Right kidney (tissue), 9 donors: ENCODE measurements at places on chromosomes 1 and 21.

- no peak for DNase-seq
These were observed 32.0 kb downstream of the DNAJC6 start for GRCh38 chr1:65341381-65341780.

- DNase-seq = peak; percentile 78
These were observed 776 bp downstream of the ITSN1 start for GRCh38 chr21:33642896-33643657.

- no peak for DNase-seq
These were observed 552 bp downstream of the UBR4 start for GRCh38 chr1:19209439-19209989.

- peak; percentile 15 for DNase-seq
These were observed 11.7 kb downstream of the C1orf216 start for GRCh38 chr1:35706846-35707600.

- no peak for DNase-seq
These were observed 27.1 kb upstream of the KCTD3 start for GRCh38 chr1:215539803-215540570.

- DNase-seq = no peak
These were observed 5.0 kb downstream of the TRIM62 start for GRCh38 chr1:33176887-33177286.

GRCh38 chr21:34092262-34092921 is 19.0 kb downstream of the MRPS6 start:
- peak; percentile 11 for DNase-seq

- DNase-seq = no peak
These were observed 9.1 kb upstream of the IER5 start for GRCh38 chr1:181079382-181079781.

GRCh38 chr1:20837554-20838192 is 50.6 kb upstream of the HP1BP3 start:
- DNase-seq = no peak

- DNase-seq = no peak
These were observed 134.5 kb upstream of the PKN2 start for GRCh38 chr1:88549536-88549935.

DNA sequence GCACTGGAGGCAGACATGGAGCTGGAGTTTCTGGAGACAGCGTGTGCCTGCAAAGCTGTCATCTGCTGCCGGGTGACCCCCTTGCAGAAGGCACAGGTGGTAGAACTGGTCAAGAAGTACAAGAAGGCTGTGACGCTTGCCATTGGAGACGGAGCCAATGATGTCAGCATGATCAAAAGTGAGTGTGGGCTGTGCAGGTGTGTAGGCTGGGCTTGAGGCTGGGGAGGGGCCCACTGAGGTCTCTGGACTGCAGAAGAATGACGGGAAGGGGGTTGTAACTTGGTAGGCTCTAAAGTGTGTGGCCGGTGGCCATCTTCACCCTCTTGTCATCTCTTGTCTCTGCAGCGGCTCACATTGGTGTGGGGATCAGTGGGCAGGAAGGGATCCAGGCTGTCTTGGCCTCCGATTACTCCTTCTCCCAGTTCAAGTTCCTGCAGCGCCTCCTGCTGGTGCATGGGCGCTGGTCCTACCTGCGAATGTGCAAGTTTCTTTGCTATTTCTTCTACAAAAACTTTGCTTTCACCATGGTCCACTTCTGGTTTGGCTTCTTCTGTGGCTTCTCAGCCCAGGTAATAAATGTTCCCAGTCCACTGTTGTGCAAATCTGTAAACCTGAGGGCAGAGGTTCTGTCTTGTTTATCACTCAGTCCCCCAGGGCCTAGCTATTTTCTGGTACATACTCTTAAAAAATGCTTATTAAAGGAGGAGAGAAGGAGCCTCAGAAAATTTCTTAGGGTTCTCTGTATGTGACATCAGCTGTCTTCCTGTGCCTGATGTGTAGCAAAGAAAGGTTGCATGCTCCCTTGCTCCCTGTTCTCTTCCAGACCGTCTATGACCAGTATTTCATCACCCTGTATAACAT is 19.9 kb downstream of the ATP8B2 start:
- no peak for DNase-seq

- DNase-seq = no peak
These were observed 235.4 kb upstream of the ADAMTS5 start for GRCh38 chr21:27202301-27202700.

DNA sequence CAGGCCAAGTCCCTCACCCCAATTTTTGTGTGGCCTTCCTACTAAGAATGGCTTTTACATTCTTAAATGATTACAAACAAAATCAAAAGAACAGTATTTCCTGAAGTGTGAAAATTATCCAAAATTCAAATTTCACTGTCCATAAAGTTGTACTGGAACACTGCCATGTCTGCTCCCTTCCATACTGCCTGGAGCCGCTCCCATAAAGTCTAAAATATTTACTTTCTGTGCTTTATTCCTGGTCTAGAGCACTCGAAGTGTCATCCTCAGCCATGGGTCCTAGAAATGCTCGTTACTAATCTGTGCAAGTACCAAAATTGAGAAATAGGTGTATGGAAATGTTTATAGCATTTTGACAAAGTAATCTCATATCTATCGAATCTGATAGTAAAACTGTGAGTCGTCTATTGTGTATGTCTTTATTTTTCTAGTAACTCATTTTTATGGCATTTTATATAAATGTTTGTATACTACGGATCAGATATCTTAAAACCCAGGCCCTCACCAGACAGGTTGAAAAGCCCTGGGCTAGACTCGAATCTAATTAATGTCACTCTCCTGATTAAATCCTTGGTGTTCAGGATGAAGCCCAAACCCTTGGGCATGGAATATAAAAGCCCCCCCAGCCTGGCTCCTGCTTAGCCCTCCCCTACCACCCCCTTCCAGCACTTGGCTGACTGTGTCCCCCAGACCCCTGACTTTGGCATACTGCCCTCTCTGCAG is 4.9 kb downstream of the LBR start:
- DNase-seq = no peak

- no peak for DNase-seq
These were observed 4.7 kb downstream of the RGS8 start for GRCh38 chr1:182679684-182680083.

DNA sequence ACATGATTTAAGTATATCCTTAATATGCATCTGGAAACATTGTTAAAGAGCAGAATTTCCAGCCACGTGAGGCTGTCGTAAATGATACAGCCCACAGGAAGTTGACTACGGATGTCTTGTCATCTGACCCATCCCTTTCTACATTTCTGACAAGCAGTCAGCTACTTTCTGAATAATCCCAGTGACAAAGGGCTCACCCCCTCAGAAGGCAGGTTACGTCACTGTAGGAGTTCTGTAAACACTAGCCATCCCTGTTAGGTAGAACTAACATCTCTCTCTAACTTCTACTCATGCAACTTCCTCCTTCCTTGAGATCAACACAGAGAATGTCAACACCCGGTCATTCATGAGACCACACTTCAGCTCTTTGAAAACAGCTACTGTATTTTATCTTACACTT is 259.2 kb downstream of the GREM2 start:
- DNase-seq = no peak

DNA sequence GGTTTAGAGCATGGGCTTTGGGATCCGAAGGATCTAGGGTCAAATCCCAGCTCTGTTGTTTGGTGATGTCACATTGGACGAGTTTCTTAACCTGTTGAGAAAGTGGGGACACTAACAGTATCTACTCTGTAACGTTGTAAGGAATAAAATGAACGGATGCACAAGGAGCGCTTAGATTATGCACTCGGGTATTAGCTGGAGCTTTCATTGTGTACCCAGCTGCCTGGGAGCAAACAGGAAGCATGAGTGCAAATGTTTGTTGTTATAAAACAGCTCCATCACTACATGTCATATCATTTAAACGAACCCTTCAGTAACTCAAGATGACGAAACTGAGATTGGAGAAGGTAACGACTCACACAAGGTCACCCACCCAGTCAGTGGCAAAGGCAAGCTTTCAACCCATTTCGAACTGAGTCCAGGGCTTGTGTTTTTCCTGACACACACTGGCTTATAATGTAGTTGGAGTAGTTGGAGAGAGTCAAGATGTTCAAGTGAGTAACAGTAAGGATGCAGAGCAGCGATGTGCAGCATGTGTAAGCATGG is 16.2 kb upstream of the SLC6A17 start:
- DNase-seq = no peak

DNA sequence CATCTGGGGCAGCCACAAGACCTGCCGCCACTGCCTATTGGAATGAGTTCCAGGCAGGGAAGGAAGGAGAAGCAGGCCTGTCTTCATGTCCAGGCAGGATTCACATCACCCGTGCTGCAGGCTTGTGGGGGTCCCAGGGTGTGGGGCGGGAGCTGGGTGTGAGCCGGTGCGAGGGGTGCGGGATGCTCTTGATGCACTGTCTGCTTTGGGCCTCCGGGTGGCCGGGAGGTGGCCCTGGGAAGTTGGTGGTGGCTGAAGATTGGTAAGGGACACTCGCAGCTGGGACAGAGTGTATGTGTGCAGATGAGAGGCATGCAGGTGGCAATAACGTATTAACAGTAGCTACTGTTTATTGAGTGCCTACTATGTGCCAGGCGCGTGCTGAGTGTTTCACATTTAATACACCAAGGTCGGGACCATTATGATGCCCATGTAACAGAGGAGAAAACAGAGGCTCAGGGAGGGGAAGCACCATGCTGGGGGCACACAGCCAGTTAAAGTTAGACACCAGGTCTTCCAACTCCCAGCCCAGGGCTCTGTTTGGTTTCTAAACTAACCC is 3.3 kb downstream of the CROCC start:
- DNase-seq = no peak

GRCh38 chr1:64228167-64228957 is 24.9 kb downstream of the UBE2U start:
- no peak for DNase-seq

DNA sequence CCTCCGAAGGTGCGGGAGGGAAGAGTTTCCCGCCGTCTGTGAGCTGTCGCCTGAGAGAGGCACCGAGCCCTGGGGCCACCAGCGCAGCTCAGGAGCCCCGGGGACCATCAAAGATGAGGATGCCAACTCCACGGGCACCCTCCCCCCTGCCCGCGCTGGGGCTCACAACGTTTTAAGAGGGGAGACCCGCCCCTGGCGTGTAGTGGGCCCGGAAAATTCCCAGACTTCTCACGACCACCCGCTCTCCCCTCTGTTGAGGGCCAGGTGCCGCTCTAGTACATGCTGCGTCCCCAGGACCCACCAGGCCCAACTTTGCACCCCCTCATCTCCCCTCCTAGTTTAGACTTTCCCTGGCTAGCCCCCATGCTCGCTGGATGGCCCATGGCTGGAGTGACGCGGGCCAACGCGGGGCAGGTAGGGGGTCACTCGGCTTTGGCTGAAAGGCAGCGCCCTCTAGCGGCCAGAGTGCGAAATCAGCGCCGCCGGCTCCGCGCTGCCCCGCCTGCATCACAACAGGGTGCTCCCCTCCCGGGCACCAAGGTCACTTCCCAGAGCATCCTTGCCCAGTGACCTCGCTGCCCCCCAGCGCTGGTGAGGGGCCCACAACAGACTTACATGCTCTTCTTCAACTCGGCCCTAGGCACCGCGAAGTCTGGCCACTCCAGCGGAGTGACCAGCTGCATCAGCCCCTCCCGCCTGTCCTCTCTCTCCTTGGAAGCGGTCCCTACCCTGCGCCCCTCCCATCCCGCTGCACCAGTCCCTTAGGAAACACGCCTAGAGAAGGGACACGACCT is 1.8 kb downstream of the CD160 start:
- peak; percentile 78 for DNase-seq

- no peak for DNase-seq
These were observed 84.6 kb upstream of the SSX2IP start for GRCh38 chr1:84774669-84775534.

GRCh38 chr1:202193614-202194327 is at the start of gene LGR6:
Gene LGR6 (plus strand): TSS chr1:202193799. CDS start chr1:202193990, 191 bp downstream.
- DNase-seq = peak; percentile 66

GRCh38 chr1:242525360-242525722 is 844 bp upstream of the PLD5 start:
- DNase-seq = no peak

DNA sequence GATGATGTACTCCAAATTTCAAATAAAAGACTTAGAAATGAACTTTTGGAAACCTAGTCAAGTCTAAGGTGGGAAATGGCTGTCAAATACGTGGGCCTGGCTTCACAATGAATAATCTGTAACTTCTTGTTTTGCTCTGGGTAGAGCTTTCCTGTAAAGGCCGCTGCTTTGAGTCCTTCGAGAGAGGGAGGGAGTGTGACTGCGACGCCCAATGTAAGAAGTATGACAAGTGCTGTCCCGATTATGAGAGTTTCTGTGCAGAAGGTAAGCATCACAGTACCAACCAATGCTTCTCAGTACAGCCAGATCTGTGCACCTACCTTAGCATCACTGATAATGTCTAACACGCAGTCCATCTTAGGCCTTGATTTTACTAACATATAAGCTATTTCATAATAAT is 73.6 kb downstream of the TPR start:
- DNase-seq = no peak

GRCh38 chr1:108583757-108584427 is 24.0 kb downstream of the EEIG2 start:
- no peak for DNase-seq

DNA sequence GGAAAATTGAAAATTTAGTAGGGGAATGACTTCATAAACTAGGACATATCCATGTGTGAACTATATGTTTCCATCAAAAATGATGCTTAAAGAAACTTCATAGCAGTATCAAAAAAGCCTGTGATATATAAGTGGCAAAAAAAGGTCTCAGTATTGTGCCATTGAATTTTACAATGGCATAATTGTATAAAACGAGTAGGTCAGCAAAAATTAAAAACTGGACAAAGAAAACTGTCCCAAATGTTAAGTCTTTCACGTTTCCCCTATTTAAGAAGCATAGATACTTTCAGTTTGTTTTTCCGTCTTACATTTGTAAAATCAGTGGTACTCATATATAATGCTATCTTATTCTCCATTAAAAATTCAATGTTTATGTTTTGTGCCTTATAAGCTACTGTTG is 43.2 kb downstream of the LRRC8B start:
- DNase-seq = no peak

- no peak for DNase-seq
These were observed 49.6 kb upstream of the KRTAP19-8 start for GRCh38 chr21:31087639-31088473.

DNA sequence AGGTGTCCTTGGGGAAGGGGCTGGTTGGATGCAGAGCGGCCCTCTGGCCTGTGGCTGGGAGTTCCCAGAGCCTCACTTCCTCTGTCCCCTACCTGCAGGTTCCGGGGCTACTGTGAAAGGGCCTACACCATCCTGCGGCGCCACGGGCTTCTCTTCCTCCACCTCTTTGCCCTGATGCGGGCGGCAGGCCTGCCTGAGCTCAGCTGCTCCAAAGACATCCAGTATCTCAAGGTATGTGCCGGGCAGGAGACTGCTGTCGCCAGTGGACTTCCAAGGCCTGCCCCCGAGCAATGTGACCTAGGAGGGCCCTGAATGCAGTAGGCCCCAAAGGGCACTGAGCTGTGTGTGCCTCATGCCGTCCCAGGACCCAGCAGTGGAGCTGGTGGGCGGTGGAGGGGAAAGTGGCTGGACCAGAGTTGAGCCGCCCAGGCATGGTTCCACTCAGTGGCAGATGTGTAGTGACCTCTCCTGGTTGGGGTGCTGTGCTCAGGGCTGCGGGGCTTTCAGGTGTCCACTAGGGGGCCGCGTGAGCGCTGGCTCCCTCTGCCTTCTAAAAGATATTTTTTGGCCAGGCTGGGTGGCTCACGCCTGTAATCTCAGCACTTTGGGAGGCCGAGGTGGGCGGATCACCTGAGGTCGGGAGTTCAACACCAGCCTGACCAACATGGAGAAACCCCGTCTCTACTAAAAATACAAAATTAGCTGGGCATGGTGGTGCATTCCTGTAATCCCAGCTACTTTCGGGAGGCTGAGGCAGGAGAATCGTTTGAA is 73.4 kb downstream of the PIK3CD start:
- no peak for DNase-seq

- no peak for DNase-seq
These were observed 404 bp upstream of the CPLANE2 start for GRCh38 chr1:16237343-16237830.

- DNase-seq = no peak
These were observed 87.7 kb downstream of the ST6GALNAC3 start for GRCh38 chr1:76162254-76162653.
